Glomerular endothelial cell (primary cell): ENCODE measurements at places on chromosomes 5 and 9.

DNA sequence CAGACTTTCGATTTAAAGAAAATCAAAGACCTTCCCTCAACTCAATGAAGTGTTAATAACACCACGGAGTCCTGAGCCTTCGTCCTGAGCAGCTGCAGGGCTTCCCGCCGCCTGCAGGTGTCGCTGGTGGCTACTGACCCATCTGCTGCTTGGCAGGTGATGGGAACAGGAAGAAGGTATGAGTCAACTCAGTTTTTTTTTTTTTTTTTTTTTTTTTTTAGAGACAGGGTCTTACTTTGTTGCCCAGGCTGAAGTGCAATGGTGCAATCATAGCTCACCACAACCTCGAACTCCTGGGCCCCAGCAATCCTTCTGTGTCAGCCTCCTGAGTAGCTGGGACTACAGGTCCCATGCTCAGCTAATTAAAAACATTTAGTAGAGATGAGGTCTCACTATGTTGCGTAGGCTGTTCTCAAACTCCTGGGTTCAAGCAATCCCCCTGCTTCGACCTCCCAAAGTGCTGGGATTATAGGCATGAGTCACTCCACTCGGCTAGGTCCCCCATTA lies 185.7 kb upstream of the IL12B start:
- no peak for DNase-seq

DNA sequence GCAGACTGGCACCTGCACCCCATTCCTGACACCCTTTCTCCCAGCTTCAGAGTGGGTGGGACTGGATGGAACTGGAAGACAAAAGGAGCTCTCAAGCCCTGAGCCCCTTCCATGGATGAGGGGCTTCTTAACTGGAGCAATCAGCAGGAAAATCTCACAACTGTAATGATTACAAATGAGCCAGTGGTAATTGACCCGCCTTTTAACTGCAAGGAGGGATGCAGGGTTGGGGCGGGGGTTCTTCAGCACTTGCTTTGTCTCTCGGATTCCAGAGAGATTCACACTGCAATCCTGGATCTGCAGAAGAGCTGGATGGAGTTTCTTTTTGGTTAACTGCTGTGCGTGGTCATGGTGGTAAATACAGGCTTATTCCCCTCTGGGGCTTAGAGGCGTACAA lies 160.1 kb upstream of the SHB start:
- no peak for DNase-seq

DNA sequence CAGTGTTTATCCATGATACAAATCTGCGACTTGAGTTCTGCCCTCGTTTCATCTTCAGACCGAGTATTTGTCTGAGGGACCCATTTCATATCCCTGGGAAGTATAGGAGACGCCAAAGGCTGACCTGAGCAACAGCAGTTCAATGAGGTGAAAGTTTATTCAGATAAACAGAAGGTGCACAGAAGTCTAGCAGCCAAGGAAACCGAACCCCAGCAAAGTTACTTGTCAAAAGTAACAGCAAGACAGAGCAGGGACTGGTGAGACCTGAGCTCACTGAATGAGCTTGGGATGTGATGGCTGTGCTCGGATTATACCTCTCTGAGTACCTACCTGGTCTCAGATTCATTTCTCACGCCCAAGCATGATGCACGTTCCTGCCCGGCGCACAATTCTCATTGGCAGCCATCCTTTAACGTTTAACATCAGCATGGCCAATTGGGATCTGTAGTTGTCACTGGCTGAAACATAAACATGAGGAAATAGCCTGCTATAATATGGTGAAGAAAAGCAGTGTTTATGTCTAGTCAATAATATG lies 599 bp downstream of the LYRM7 start:
- DNase-seq: no peak

GRCh38 chr5:76947082-76947503 lies 5.8 kb upstream of the CRHBP start:
- DNase-seq: no peak

DNA sequence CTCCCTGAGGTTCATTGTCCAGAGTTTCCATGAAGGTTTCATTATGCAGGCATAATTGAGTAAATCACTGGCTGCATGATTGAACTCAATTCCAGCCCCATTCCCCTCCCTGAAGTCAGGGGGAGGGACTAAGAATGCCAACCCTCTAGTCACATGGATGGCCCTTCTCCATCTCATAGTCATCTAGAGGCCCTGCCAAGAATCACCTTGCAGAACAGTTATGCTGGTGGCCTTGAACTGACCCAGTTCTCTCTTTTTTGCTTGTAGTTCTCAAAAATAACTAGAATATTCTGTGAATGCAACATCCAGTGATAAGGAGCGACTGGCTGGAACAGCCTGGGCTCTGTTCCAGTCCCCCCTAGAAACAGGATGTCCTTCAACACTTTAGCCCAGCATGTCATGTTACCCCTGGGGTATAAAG lies 31.7 kb downstream of the SLC35A4 start:
- no peak for DNase-seq

DNA sequence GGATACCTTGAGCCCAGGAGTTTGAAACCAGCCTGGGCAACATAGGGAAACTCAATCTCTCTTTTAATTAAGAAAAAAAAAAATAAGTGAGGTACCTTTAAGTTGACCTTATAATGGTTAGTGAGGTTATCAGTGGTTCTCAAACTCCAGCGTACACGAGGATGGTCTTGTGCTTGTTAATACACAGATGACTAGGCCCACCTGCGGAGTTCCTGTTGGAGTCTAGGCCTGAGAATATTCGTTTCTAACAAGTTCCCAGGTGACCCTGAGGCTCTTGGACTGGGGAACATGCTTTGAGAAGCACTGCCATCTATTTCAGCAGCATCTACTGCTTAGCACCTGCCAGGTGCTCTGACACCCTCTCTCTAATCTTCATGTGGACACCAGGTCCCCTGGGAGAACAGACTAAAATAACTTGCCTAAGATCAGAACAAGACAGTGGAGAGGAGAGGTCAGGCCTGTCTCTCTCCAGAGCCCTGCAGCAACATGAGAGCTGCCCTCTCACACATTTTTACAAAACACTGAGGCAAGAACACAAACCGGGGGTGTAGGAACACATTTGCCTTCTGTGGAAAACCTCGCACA lies 24.6 kb downstream of the TLE1 start:
- DNase-seq: no peak

GRCh38 chr9:6894135-6894534 lies 136.4 kb downstream of the KDM4C start:
- no peak for DNase-seq

DNA sequence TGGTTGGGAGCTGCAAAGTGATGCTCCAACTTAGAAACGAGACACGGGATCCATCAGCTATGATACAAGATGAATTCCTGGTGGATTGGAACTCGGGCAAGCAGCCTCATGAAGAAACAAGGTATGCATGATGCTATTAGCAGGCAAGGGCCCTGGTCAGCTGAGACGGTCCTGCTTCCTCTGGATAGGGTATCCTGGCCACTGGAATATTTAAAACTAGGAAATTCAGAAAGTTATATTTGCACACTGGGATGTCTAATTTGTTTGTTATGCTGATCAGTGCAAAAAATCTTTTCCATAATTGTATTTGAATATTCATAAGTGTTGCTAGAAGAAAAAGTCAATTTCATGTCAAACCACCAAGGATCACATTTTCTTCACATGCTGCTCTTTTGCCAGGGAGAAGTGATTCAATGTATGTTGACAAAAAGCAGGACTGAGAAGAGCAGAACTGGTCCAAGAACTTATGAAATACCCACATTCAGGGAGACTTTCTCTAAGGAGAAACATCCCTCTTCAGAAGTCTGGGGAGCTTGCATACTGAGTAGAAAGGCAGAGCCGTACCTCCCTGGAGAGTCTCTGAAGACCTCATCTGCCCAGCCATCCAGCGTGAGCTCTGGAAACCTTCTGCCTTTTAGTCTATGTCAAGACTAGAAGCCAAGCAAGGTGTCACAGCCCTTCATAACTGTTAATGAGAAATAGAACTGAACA lies 6.7 kb upstream of the NXNL2 start:
- no peak for DNase-seq
